ENCODE measurements at places on chromosomes 7 and 10.

GRCh38 chr10:98833542-98833941, 386.8 kb upstream of the HPS1 start:
- no peak for DNase-seq

GRCh38 chr10:125018576-125019143, 76.7 kb downstream of the ZRANB1 start:
- DNase-seq: no peak

GRCh38 chr10:131943021-131943814, 38.5 kb downstream of the BNIP3 start:
- no peak for DNase-seq

GRCh38 chr7:91957232-91957631, 16.6 kb downstream of the AKAP9 start:
- no peak for DNase-seq

- peak; percentile 92 for DNase-seq
Observed at GRCh38 chr10:31928549-31929260, at the start of gene ARHGAP12. Gene ARHGAP12 (minus strand): TSS chr10:31928831. CDS start chr10:31908855, 19,976 bp downstream.

DNA sequence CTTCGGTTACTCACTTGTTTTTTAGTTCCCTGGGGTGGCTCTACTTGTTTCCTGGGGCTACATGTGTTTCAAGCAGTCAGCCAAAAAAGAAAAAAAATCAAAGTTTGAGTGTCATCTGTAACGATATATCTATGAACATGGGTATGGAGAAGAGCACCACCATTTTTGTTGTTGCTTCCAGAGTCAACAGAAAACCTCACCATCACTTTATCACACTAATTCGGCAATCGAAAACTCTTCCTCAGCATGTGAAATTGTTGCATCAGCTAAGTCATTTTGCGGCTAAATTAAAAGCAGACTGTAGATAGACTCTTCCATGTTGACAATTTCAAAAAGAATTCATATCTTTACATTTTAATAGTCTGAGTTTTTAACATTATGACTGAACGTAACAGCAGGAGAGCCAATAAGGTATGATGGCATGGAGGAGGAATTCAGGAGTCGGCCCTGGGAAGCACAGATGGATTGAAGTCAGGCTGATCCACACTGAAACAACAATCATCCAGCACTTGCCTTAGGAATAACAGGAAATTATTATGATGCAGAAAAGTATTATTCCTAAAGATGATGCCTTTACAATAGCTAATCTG, 455.7 kb upstream of the KLF6 start:
- no peak for DNase-seq

DNA sequence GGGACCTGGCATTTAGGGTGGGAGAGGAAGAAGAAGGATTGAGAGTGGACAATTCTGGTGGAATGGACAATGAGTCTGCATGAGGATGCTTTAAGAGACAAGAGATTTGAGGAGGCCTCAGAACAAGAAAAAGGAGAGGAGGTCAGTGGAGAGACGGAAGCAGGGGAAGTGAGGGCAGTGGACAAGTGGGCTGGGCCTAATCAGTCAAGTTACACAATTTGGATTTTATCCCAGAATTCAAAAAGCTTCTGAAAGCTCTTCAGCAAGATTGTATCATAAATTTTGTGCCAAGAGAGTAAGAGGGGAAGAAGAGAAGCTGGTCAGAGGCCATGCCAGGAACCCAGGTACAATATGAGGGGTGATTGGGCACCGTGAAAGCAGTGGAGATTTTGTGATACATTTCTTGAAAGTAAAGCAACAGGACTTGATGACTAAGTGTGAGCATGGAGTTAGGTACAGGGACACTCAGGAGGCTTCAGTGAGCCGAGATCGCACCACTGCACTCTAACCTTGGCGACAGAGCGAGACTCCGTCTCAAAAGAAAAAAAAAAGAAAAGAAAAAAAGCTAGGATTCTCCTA, 19.3 kb upstream of the TSPAN13 start:
- no peak for DNase-seq

DNA sequence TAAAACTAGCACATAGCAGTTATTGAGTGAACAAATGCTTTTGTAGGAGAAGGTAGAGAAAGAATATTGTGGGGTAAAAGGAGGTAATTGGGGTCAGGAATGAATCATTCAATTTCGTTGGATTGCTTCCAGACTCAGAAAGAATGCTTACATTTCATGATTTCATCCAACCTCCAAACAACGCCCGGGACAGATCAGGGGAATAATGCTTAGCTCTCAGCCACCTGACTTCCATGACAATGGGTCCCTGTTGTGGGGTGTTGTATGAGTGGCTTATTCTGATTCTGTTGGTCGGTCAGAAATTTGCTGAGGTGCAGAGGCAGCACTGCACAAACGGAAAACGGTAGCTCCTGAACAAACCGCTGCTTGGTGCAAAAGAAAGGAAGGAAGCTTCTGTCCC, 24.0 kb upstream of the INPP5F start:
- no peak for DNase-seq

DNA sequence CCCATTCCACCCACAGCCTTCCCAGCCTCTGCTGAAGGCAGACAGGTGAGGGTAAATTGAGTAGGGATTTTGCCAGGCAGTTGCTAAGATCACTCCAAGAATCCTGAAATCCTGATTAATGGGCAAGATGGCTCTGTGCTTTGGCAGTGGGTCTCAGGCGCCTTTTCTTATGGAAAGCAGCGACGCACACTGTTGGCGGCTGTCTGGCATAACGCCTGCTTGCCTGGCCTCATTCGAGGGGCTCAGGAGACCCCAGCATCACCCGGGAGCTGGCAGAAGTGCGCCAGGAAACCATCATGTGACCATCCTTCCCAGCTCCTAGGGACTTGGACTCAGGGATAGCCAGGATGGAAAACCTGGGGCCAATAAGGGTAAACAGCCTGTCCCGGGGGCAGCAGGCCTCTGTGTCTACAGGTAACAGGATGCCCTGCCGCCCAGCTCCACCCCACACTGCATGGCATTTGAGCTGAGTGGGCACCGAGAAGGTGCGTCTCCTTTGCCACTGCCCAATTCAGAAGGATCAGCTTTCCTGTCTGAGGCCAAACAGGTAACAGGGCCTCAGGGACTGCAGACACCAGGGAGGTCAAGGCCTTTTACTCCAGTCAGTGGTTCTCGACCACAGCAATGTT, 98.6 kb downstream of the FAM53B start:
- no peak for DNase-seq

DNA sequence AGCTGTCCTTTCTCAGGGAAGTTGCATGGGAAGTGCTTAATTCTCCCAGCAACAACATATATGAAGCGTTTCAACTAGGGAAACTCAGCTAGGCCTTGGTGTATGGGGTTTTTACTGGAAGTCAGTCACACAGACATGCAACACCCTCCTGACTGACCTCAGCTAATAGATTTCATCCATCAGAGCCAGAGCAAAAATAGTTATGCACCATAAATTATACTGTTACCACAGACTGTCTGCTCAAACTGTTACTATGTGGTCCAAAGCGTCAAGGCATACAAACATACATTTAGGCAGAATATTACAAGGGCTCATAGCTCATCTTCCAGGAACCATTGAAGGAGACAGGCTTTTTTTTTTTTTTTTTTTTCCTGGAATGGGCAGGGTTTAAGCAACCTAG, 417.9 kb downstream of the ANKRD7 start:
- no peak for DNase-seq

DNA sequence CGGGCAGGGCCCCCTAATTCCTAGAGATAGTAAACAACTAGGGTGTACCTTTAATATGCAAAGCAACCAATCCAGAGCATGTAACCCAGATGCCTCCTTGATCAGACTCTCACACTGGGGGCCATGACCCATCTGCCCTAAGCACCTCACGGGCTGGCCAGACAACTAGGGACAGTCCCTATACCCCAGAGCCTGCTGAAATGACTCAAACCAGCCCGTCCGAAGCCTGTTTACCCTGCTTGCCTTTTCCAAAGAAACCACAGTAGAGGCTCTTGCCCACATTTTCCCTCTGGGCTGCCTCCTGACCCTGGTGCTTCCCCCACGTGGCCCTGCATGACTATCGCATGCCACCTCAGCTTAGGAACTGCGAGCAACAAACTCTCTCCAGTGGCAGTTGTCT, 46.2 kb downstream of the RGS10 start:
- DNase-seq: no peak

All from neural crest cell (in vitro differentiated cells).